ENCODE measurements at places on chromosomes 3 and 15.

DNA sequence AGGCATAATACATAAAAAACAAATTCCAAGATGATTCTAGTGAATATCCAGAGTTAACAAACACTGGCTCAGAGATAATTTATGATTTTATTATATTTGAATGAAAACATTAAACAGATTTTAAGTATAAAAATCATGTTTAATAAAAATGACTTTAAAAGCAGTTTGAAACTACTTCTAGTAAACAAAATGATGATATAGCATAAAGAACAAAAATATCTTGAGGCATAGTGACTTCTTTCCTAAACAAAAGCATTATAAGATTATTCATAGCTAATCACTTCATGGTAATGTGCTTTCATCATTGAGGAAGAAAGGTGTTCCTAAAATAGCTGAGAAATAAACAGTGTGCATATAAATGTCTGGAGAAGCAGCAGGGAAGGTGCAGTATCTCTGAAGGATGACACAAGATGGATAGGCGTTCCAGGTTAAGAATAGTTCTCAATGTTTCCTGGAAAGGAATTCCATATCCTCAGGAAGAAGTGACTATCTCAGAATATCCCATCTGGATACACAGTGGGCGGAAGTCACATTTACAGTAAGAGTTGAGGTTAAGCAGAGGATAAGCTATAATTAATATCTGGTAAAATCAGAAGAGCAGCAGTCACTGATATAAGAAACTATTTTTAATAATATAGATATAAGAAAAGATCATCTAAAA, 456.6 kb downstream of the MECOM start:
- DNase-seq = no peak

- DNase-seq = no peak
Observed at GRCh38 chr3:70185661-70186060, 126.8 kb downstream of the MDFIC2 start.

GRCh38 chr15:60126661-60127060, 122.5 kb downstream of the FOXB1 start:
- DNase-seq = no peak

DNA sequence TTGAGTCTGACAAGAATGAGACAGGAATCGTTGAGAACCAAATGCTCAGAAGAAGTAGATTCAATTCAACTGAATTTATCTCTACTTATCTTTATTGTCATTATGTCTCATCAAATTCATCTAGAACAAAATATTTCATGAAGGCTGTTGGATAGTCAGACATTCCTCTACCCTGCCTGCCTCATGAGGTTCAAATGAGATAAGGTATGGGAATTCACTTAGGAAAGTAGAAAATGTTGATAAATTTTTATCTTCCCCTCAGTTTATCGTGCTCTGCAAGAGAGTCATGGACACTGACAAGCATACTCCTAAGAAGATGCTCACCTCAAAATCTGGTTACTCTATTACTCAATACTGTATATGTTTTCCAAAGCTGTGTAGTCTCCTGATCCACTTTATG, 149.7 kb upstream of the CDIN1 start:
- no peak for DNase-seq

- DNase-seq = no peak
Observed at GRCh38 chr3:188126276-188126675, 27.7 kb upstream of the LPP start.

GRCh38 chr3:53815651-53816050, 30.6 kb downstream of the CHDH start:
- DNase-seq = no peak

- DNase-seq = no peak
Observed at GRCh38 chr3:58353722-58354553, 21.2 kb downstream of the PXK start.

DNA sequence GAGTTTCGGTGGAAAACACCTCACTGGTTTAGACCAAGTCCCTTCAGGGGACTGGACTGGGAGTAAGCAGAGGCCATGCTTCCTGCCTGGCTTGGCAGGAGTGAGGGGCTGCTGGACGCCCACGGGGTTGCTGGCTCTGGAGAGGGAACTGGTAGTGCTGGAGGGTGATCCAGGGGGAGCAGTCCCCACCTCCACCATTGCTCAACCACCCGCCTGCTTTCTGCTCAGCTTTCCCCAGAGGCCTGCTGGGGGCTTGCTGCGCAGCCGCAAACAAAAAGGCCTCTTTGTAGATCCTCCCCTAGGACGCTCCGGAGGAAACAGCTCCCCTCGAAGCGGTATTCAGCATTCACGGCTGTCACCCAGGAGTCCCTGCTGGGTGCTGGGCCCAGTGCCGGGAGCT, 33.5 kb downstream of the EBLN2 start:
- DNase-seq = no peak

DNA sequence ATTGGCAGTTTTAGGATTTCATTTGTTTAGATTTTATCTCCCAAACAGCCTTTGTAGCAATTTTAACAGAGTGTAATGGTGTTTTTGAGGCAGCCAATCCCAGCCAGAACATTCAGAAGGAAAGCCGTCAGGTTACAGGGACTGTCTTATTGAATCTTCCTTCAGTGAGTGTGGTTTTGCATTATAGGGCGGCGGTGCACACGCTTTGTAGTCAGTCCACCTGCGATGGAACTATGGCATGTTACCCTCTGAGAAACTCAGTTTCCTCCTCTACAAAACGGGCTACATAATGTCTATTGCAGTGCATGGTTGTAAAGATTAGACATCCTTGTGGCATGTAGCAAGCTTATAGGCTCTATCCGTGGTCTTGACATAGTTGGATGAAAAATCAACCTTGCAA, 1.0 kb downstream of the LRRC28 start:
- DNase-seq = no peak

GRCh38 chr3:108153451-108153981, 62.7 kb upstream of the CD47 start:
- DNase-seq = peak; percentile 53

DNA sequence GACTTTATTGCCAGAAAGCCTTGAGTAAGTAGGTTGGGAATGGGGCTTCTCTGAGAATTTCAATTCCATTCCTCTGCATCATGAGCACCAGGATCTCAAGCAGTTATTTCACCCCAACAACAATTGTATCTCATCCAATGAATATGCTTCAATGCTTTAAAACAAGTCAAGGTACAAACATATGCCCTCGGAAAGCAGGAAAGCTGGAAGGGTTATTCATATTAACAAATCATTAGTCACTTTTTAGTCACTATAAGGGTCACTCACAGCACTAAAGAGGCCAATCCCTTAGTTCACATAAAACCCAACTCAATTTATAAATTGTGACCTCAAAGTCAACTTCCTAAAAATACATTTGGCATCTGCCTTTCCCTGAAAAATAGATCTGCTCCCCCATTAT, 16.2 kb downstream of the MB21D2 start:
- DNase-seq = no peak

GRCh38 chr3:28504976-28505375, 156.4 kb upstream of the AZI2 start:
- DNase-seq = no peak

DNA sequence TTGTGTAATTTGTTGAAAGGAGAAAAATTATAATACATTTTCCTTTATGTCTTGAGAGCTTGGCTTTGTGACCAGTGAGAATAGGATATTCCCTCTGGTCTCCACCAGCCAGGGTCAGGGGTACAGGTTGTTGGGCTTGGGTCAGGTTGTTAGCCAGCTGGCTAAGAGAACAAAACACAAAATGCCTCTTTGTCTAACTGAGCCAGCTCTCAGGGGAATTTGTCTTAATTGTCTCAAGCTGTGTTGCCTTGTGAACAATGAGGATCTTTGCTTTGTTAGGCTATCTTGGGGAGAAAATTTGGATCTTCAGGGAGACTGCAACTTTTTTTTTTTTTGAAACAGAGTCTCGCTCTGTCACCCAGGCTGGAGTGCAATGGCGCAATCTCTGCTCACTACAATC, 17.7 kb upstream of the GK5 start:
- DNase-seq = no peak

- no peak for DNase-seq
Observed at GRCh38 chr15:81813215-81813614, 232.6 kb downstream of the MEX3B start.

DNA sequence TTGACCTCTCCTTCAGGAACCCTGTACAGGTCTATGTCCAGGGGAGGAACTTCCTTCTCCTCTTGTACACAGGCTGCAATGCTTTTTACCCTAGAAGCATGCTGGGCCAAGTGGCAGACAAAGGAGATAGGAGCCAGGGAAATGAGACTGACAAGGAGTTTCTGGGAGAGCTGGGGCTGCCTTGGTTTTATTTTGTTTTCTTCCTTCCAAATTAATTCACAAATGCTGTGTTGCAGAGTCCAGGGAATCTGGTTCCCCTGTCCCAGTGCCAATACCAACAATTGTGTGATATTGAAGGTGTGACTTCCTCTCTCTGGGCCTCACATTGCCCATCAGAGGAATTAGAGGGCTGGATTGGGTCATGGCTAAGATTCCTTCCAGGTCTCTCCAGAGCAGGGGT, 224.8 kb upstream of the PPP2R3A start:
- DNase-seq = no peak

DNA sequence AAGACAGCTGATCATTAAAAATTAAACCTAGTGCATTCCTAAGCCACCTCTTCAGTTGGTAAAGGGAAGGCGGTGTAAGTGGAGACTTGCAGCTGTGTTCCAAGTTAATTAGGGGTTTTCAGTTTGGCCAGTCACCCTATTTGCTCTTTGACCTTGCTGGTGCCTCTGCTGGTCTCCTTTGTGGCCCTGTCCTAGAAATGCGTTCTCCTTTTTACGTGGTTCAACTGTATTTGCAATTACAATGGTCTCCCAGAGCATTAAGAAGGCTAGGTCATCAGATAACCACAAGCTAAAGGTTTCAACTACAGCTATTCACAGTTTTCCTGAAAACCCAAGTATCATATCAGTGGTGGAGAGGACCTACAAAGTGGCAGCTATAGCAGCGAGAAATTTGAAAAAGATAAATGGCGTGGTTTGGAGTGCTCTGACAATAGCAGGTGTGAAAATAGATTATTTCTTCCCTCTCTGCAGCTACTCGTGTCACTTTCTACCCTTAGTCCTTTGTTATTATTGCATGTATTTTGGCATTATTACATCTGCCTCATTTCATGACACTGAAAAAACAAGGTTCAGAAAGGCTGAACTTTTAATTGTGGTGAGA, 203.5 kb upstream of the TBC1D5 start:
- DNase-seq = no peak

- DNase-seq = no peak
Observed at GRCh38 chr3:69499899-69500421, 114.1 kb upstream of the FRMD4B start.

DNA sequence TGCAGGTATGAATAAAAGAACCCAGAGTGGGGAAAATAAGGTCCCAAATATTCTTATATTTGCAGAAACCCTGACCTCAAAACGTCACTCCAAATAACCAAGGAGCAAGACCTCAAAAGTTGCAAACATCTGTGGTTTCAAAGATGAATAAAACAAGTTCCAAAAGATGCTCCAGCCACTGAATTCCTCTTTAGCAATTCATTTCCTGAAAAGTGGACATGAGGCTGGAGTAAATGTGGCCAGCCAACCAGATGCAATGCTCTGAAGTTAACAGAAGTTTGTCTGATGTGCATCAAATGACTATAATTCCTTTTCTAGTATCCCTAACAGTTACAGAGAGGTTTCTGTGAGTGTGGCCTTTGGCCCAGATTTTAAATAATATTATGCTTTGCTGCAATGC, 71.2 kb upstream of the WNT5A start:
- no peak for DNase-seq

- no peak for DNase-seq
Observed at GRCh38 chr15:73284090-73284716, 84.6 kb downstream of the HCN4 start.

GRCh38 chr3:108985844-108986243, 32.2 kb upstream of the GUCA1C start:
- no peak for DNase-seq

- no peak for DNase-seq
Observed at GRCh38 chr3:120678331-120678947, 3.6 kb downstream of the HGD start.

- DNase-seq = peak; percentile 65
Observed at GRCh38 chr15:26864664-26865191, 2.1 kb upstream of the GABRA5 start.

Measured in NCI-H2081 treated with DMSO at 0.1 percent for 48 hours (cell line).